Lung microvascular endothelial cell (primary cell): ENCODE measurements at places on chromosomes 1 and 21. TPM values are rescaled to one million over a fixed set of nuclear protein-coding genes. Genes with fewer than 3 reads are reported as not detected.

USH2A gene
- not detected in 2 replicates for total RNA-seq

TSACC gene
- total RNA-seq, result 0.22 TPM in 1 of 2 replicates, not detected in the other

DNA sequence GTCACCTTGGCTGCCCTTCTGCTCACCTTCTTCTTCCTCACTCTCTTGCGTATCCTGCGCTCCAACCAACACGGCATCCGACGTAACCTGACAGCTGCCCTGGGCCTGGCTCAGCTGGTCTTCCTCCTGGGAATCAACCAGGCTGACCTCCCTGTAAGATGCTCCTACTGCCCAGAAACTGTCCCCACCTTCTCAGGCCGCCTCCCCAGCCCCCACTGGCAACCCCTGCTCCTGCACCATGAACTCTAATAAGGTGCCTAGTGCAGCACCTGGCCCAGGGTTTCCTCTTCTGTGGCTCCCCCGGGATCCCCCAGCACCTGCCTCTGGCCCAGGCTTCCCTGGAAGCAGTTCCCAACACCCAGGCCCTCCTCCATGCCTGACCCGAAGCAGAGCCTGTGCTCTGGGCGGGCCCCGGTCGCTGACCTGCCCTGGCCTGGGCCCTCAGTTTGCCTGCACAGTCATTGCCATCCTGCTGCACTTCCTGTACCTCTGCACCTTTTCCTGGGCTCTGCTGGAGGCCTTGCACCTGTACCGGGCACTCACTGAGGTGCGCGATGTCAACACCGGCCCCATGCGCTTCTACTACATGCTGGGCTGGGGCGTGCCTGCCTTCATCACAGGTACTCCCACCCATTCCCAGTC lies 12.8 kb downstream of the PSRC1 start:
- no peak for DNase-seq

DMRTA2 gene
- total RNA-seq, result not detected in 2 replicates

GRCh38 chr1:11595285-11595684 lies 58.9 kb downstream of the FBXO2 start:
- peak; percentile 46 for DNase-seq

EVA1C gene
- 13.5 and 13.7 TPM in 2 replicates for total RNA-seq

DNA sequence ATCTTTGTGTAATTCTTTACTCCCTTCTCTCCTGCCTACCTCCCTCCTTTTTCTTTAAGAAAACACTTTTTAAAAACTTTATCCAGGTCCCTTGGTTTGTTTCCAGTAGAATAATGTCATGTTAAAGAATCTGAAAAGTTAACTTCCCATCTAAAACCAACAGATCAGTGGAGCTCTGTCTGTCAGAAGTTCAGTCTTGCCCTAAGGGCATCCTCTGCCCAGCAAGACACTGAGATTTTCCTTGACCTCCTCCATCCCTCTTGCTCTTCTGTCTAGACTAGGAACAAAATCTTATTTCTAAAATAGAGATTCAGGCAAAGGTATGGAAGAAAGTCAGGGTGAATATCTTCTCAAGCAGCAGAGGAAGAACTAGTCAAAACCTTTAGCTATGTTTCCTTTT lies 5.7 kb upstream of the GNL2 start:
- no peak for DNase-seq

UBL4B gene
- total RNA-seq, result not detected in 2 replicates

PRAMEF17 gene
- not detected in 2 replicates for total RNA-seq

KRTAP10-9 gene
- total RNA-seq, result not detected in 2 replicates

GRCh38 chr1:38451541-38451993 lies 405.0 kb upstream of the POU3F1 start:
- DNase-seq, result peak; percentile 17
